ENCODE measurements at places on chromosomes 2 and 18.

GRCh38 chr2:118055512-118056164 is 32.6 kb upstream of the INSIG2 start:
- DNase-seq: no peak

- DNase-seq: no peak
These were observed 571.2 kb upstream of the ACVR2A start for GRCh38 chr2:147273628-147274027.

GRCh38 chr2:238743243-238744065 is 104.4 kb upstream of the TWIST2 start:
- no peak for DNase-seq

DNA sequence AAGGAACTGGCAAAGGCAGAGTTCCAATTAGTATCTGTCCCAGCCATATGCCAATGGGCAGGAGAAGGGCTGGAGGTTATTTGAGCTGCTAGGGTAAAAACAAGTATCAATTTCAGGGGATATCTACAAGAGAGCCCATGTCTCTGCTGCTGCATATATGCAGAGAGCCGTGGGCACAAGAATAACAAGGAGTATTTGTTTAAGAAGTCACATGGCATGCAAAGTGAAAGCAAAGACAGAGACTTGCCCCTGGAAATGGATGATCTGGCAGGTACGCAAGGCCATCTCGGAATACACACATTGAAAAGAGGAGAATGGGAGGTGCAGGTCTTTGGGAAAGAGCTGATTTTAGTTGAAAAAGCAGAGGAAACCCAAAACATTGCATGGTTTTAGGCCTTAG is 170.6 kb downstream of the EVA1A start:
- DNase-seq: no peak

DNA sequence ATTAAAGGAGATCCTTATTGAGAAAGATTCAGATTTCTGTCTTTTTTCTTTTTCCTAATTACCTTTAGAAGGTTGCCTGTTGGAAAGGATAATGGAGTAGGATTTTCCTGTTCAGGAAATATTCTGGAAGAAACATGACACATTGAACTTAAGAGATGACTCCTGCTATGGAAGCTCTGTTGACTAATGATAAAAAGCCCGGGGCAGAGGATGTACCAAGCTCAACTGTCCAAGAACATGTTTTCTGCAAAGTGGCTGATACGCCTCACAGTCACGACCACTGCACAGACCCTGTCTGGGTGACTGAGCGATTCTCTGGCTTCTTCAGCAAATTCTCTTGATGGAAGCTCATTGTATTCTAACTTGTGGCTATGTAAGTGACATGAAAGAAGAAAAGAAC is 86.2 kb upstream of the THOC1 start:
- DNase-seq: no peak

- no peak for DNase-seq
These were observed 36.2 kb downstream of the CHRNA1 start for GRCh38 chr2:174728096-174728495.

DNA sequence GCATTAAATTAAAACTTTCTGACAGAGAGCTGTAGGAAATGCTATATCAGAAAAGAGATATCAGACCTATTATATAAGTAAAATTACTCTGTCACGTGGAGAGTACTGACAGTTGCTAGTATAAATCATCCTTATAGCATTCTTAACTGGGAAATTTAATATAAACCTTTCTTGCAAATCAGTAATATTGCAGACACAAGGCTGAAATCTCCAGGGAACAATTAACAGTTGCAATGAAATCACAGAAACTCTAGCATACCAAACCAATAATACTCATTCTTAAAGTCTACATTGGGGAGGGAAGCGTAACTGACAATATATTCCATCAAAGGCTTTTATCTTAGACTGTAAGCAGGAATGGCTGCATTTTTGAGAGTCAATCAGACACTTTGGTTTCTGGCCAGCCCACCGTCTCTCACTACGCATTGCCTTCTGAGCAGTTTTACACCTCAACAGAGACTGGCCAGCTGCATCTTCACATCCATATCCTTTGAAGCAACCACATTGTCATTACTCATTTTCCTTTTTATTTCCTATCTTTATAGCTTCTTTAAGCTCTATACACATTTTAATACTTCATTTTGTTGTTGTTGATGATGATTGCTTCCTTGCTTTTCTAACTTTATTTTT is 536.0 kb upstream of the CDH2 start:
- no peak for DNase-seq

DNA sequence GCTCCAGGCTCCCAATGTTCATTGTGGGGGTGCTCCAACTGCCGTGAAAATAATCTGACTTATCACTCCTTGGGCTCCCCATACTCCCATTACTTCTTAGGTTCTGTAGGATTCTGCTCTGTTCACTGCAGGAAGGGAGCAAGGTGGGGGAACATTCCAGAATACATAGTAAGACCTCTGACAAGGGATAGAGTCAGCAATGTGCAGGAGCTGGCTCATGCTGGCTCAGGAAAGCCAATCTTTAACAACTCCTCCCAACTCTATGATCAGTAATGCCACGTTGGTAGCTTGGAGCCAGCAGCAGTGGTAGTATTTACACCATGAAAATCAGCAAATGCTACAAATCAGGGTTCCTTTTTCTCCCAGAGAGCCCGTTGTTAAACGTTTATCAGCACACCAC is 44.4 kb downstream of the FECH start:
- no peak for DNase-seq

DNA sequence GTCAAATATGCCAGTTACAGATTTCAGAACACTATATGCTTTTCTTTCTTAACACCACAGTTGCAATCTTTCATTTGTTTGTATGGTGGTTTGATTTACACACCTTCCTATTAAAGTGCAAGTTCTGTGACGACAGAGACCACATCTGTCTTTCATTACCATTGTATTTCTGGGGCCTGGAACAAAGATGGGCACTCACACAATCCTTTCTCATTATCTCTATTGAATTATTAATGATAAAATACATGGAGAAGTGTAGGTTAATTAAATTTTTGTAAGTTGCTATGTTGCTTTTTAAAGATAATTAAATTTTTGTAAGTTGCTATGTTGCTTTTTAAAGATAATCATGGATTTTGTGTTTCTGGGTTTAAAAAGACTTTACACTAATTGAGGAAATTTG is 79.9 kb downstream of the KCTD18 start:
- no peak for DNase-seq

- no peak for DNase-seq
These were observed 127.7 kb upstream of the EPAS1 start for GRCh38 chr2:46169467-46169866.

DNA sequence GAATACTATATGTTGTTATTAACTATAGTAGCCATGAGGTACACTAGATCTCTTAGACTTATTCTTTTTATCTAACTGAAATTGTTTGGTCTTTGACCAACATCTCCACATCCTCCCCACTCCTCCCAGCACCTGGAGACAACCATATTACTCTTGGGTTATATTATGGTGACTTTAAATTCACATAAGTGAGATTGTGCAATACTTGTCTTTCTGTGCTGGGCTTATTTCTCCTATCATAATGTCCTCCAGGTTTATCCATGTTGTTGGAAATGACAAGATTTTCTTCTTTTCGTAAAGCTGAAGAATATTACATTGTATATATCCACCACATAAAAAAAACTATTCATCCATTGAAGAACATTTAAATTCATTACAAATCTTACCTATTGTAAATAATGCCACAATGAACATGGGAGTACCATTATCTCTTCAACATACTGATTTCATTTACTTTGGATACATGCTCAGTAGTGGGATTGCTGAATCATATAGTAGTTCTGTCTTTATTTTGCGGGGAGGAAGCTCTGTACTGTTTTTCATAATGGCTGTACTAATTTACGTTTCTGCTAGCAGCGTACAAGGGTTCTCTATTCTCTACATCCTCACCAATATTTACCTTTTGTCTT is 159.2 kb upstream of the SCN7A start:
- DNase-seq: no peak

DNA sequence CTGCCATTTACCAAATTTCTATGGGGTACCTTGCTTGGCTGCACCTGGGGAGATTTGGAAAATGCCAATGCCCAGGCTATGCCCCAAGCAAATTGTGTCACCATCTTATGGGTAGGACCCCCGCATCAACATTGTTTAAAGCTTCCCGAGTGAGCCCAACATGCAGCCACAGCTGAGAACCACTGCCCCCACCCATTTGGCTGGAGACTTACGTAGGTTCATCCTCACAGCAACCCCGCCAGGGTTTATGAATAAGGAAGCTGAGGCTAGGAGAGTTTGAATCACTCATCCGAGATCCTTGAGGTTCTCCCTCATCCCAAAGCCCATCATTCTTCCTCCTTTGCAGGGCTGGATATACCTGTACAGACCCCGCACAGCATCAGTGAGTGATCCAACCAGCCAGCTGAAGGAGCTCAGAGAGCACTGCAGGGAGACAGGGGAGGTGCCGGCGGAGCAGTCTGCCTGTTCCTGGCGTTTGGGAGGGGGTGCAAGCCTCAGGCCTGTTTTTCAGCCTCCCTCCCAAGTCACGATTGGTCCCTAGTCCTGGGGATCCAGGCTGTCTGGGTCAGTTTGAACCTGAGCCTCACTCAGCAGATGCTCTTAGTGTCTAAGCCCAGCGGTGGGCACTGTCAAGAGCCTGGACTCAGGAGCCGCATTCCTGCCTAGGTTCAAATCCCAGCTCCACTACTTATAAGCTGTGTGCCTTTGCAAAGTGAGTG is 164.9 kb downstream of the SMAD7 start:
- no peak for DNase-seq

- DNase-seq: no peak
These were observed 67.1 kb downstream of the PXDN start for GRCh38 chr2:1676913-1677820.

DNA sequence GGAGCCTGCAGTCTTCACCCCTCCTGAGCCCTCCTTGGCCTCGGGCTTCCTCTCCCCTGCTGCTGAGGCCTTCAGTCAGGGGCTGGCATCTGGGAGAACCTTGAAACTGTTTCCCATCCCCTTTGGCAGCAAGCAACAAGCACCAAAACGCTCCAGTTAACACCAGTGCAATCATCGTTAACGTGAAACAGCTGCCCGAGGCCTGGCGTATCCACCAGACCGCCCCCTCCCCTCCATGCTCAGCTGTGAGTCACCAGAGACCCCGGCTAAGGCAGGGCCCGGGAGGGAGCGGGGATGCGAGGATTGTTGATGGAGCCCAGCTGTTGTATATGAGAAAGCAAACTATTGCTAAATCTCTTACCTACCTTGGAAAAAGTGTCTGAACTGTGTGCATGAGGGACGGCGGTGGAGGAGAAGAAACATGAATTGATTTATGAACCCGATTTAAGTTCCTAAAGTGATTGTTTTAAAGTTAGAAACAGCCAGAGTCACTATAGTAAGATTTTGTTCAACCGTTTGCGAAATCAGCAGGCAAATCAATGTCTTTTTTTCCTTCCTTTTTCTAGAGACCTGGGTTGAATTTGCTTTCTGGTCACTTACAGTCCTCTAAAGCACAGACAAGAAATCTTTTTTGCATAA is 5.2 kb downstream of the ZFP36L2 start:
- no peak for DNase-seq

DNA sequence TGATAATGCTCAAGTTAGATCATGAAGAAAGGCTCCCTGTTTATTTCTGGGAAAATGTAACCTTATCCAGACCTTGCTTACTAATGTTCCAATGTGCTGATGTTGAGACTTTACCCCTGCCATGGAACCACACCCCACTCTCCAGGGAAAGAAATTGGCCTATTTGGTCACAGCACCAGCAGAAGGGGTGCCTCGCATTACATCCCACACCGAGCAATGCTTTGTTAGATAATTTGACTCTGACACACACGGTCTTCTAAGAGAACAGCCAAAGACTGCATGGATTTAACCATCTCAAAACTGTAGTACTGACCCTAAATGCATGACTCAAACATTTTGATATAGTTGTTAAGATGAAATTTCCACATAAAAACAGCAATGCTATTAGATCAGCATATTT is 152.1 kb upstream of the CCDC150 start:
- no peak for DNase-seq

DNA sequence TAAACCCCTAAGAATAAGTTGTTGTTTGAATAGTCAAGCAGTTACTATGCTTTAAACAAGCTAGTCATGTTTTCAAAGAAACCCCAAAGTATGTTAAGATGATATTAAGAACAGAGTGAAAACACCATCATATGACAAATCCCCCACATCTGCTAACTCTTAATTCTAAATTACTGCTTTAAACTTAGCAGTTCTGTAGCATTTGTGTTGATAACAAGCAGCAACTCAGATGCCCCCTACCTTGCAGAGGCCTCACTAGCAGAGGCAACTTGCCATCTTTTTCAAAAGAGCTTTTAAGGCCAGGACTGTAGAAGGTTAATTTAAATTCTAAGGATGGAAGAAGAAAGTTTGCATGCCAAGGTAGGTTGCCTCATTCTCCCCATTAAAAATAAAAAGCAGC is 376.2 kb downstream of the SETBP1 start:
- DNase-seq: no peak

DNA sequence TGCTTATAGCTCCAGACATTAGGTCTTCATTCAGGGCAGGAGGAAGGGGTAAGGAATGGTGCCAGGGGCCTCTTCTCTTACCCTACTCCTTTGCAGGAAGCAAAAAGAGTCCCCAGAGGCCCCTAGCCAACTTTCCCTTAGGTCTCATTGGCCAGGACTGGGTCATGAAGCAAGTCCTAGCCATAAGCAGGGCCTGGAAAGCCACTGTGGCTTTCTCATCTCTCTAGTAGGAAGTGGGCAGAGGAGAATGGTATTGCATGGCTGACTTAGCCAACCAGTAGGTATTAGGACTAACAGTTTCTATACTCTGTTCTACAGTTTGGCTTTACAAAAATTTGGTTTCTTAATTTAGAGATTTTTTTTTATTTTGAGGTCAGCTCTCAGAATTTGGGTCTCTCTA is 4.8 kb downstream of the FAM228A start:
- DNase-seq: no peak

GRCh38 chr2:18907937-18908336 is 318.6 kb upstream of the NT5C1B start:
- no peak for DNase-seq

DNA sequence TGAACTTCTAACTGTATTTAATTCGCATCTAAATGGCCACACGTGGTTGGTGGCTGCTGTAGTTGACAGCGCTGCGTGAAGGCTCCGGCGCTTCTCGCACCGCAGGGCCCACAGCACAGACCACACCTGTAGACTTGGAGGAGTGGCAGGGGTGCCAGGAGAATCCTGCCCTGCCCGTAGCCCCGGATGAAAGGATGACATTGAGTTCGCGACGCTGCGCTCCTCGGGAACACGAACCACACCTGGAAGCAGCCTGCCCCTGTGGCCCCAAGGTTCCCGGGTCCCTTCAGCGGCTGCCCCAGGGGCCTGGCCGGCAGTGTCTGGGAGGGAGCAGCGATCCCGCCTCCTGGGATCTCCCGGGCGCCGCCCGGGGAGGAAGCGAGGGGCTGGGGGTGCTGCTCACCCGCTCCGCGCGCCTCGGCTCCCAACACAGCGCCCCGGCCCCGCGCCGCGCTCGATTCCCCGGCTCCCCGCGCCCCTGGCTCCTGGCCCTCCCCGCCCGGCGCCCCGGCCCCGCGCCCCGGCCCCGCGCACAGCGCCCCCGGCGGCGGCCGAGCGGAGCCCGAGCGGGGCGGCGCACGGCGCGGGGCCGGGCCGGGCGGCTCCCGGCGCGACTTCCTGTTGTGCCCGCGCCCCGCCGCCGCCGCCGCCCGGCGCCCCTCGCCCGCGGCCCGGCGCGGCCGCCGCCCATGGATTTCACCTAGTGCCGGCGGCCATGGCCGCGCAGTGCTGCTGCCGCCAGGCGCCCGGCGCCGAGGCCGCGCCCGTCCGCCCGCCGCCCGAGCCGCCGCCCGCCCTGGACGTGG is at the start of gene RNPEPL1:
RNPEPL1 (plus strand) TSS at position 613 of the 806 bp plus-strand sequence; CDS start at position 716, 103 bp downstream.
- DNase-seq: no peak
